ENCODE measurements at places on chromosomes 7 and 10.

GRCh38 chr10:30014511-30014910 is 44.9 kb downstream of the JCAD start:
- no peak for DNase-seq

GRCh38 chr7:81682873-81683272 is 87.0 kb downstream of the HGF start:
- DNase-seq: no peak

- DNase-seq: no peak
These were observed 327.4 kb downstream of the CDK14 start for GRCh38 chr7:90923541-90923997.

GRCh38 chr10:84683980-84684740 is 355.8 kb downstream of the CCSER2 start:
- DNase-seq: no peak

DNA sequence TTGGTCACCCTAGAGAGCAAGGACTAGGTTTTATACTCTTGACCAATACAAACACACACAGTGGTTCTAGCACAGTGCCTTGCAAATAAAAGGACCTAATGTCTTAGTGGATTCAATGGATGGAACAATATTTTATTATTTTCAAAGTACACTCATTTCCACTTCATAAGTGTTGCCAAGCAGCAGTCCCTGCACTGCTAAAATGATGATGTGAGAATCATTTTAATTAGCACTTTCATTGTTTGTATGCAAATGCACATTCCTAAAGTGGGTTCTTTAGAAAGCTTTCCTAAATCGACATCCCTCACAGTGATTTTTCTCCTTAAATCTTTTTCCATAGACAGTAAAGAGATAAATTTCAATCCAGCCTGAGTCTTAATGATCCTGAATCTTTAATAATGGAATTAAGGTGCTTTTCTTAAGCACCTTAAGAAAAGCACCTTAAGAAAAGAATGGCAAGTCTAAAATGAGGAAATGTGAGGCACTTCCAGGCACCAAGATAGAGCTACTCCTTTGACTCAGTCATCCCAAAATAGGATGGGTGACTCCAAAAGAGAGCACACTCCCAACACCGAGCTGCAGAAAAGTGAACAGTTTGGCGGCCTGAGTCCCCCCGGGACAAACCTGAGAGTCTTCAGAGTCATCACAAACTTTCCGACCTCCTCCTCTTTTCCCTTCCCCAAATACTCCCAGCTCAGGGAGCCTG is 84.5 kb downstream of the SORBS1 start:
- DNase-seq: no peak

GRCh38 chr10:43238462-43238861 is 28.4 kb downstream of the RASGEF1A start:
- DNase-seq: no peak

DNA sequence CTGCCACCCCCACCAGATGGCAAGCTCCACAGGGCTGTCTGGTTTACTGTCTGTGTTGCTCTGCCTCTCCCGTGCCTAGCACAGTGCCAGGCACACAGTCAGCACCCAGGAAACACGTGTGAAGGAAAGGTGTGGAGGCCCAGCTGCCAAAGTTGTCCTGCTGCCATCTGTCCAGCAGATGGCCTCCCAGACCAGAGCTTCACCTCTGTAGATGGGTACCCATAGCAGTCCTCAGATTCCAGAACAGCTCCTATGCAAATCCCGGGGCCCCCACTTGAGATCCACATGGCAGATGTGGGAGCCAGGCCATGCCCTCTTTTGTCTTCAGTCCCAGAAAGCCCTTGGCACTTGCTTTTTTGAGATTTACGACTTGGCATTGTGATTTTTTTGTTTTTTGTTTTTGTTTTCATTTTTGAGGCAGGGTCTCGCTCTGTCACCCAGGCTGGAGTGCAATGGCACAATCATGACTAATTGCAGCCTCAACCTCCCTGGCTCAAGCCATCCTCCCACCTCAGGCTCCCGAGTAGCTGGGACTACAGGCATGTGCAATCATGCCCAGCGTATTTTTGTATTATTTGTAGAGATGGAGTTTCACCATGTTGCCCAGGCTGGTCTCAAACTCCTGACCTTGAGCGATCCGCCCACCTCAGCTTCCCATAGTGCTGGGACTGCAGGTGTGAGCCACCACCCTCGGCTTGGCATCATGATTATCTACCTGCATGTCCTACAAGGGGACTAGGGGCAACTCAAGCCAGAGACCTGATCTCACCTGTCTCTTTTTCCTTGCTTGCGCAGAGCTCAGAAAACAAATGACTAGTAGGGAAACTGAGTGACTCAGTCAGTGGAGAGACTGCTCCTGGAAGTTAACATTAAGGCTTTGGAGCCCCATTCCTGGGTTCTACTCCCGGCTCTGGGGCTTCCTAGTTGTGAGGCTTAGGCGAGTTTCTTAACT is 16.9 kb upstream of the PALD1 start:
- DNase-seq: peak; percentile 56

DNA sequence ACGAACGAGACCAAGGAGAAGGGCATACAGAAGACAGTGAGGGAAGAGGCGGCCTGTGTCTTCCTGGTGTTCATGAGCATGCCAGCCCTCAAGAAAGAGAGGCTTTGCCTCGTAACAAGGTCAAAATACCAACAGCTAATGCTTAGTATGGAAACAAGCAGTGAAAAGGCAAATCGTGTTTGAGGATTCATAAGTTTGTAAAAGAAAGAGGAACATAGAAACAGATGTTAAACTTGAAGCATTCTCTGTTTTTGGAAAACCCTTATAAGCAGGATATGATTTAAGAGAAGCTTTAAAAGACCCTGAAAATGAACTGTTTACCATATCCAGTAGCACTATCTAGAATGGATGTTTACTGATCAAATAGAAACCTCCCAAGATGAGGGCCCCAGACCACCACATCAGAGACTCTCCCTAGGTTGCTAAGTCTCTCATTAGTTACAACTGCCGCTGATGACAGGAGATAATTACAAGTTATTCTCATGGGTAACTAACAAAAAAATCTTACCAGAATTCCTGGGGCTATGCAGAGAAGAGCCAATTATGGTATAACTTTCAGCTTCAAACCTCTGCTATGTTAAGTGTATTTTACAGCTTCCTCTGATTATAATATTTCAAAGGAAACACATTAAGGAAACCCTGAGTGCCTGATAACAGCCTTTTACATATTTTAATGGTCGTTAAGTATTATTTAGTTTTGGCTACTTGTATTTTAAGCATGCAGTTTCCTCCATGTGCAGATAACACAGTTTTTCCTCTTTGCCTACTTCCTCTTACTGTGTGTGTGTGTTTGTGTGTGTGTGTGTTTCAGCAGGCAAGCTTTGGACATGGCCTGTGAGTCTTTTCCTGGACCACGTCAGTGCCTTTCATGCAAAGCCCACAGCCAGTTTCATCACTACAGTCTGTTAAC is 17.9 kb downstream of the JCAD start:
- peak; percentile 50 for DNase-seq

DNA sequence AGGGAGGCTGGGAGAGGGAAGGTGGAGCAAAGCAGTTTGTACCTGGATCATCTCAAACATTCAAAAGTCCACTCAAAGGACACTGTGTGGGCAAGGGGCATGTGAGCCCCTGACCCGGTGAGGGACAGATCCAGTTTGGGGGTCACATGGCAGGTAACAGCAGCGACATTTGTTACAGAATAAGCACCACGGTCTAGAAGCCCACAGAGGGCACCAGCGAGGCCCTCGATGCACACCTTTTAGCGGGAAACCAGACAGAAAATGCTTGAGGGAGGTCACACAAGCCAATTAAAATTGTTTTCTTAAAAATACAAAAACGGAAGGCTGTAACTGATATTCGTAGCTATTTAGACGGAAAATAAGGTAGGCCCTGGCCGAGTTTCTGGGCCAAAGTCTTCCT is 144.4 kb downstream of the ZMYND11 start:
- no peak for DNase-seq

DNA sequence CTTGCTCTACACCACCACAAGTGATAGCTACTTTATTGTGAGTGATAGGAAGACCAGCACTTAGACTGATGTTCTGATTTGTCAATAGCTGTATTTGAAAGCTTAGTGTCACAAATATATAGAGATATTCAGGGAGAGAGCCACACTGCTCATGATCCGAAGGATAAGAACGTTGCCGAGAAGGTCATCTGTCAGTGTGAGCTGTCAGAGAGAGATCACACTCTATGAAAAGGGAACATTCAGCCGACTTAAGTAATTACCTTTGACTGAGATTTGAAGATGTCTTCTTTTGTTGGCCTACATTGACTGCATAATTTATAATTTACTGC is 322.6 kb downstream of the TFEC start:
- no peak for DNase-seq

DNA sequence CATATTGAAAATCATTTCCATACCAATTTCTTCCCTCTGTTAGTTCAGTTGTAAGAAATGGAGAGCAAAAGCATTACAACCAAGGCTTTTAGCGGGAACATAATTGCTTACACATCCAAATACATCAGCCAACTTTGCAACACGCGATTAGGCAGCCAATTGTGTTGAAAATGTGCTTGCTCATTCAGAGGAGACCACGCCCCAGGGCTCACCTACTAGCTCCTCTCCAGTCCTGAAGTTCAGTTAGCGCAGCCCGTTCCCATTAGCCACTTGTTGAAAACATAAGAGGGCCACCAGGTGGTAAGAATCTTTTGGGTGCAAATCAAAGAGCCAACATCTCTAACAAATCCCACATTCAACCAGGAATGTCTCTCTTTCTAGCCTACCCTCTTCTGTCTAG is 213.2 kb upstream of the MDFIC start:
- no peak for DNase-seq

DNA sequence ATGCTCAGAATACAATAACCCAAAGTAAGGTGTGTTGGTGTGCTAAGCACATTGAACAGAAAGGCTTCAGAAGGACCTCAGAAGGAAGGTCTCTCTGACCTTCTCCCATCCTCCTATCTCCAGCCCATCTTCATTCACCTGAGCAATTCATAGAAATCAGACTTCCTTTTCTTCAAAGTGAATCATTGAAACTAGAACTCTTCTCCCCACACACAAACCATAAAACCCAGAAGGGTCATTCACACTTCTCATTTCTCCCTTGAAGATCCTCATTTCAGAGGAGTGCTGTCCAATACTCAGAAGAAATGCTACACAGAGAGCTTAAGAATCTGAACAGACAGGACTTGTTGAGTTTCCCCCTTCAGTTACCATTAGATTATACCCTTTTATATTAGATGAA is 89.5 kb downstream of the VWDE start:
- DNase-seq: peak; percentile 34

GRCh38 chr10:132392184-132392800 is 4.7 kb upstream of the PWWP2B start:
- no peak for DNase-seq

DNA sequence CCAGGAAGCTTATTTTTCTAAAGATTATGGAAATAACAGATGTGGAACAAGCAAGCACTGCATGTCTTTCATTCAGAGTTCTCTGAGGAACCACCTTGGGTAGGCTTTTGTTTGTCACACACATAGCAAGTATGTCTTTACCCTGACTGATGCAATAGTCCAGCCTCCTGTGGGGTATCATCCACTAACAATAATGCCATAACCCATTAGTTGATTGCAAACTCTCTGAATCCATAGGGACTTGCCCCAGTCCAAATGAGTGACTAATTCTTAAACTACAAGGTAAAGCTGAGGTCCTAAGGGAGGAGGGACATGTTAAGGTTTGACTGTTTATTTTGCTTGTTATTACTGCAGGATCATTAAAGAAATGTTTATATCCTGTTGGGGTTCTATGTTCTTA is 151.4 kb upstream of the PRPS1L1 start:
- DNase-seq: no peak

DNA sequence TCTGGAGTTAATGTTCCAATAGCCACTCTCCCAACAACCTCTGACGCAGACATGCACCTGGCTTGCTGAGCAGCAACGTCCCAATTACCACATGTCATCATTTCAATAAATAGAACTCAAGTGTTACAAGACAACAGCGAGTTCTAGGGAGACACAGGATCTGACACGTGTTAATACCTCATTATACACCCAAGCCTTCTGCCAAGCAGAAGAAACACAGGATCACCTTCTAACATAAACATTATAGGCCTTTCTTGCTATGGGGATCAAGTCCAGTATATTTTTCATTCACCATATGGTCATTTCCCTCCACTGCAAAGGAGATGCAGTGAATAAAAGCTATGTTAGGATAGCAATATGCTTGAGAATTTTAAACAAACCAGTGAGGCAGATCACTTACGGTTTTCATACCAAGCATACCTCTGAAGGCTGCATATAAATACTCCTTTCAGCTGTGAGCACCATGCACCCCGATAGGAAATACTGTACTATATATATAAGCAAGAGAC is 74.2 kb downstream of the JAZF1 start:
- DNase-seq: no peak

Data from suppressor macrophage (primary cell).